ENCODE measurements at places on chromosomes 2 and 18.

- DNase-seq = no peak
Measured at GRCh38 chr18:75377926-75378325, 49.6 kb downstream of the SMIM21 start.

GRCh38 chr2:37671009-37671815, at the start of gene CDC42EP3:
CDC42EP3 (minus strand) TSS chr2:37671642; CDS start chr2:37646587, 25,055 bp downstream.
- peak; percentile 77 for DNase-seq

DNA sequence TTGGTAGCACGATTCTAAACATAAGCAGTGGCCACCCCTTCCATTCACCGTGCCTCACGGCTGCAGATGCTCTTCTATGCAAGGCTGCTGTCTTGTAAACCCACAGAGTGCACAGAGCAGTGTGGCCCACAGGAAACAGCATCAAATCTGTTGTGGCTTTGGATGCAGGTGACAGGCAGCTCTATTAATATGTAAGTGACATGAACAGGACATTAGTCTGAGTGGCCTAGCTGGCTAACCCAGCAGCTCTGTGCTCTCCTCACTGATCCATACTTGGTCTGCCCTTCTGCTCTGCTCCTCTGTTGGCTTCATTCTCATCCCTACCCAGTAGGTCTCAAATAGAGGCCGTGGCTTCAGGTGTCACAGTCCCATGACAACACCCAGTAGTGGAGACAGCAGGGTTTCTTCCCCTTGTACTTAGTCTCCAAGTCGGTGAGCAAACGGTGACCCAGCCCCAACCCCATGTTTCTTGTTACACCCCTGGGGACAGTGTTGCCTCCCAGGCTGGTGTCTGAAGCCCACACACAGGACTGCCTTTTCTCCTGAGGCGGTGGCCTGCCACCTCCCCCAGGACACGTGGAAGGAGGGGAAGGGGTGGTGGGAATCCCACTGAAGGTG, 5.8 kb downstream of the SH3RF3 start:
- no peak for DNase-seq

DNA sequence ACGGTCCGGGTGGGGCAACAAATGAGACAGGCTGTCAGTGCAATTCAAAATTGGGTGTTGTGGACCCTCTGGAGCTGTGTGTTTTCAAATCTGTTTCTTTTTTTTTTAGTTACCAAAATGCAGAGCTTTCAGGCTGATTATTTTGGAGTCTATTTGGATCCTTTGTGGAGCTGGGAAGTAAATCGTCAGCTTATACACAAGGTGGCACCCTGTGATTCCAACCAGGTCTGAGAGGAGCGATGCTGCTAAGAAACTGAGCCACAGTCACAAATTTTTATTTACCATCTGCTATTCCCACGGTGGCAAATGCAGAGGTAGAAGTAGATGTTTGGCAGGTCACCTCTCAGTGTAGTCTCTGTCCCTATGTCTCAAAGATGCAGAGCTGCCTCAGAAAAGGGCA, 3.8 kb upstream of the EPC2 start:
- DNase-seq = no peak

DNA sequence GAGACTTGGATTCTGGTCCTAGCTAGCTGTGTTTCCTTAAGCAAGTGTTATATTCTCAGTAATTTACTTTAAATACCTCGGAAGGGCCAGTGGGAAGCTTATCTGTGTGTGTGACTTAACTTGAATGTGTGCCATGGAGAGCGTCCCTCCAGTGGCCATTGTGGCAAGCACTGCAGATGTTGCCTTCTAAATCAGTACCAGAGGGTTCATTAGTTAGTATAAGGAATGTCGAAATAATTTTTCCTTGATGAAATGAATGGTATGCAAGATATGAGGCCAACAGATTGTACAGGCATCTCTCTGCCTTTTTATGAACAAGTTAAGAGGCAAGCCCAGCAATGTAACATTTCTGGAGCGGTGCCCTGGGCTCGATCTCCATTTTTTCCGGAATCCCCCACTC, 52.0 kb downstream of the FBXO36 start:
- DNase-seq = no peak

GRCh38 chr18:55522011-55522410, 66.0 kb downstream of the TCF4 start:
- no peak for DNase-seq

DNA sequence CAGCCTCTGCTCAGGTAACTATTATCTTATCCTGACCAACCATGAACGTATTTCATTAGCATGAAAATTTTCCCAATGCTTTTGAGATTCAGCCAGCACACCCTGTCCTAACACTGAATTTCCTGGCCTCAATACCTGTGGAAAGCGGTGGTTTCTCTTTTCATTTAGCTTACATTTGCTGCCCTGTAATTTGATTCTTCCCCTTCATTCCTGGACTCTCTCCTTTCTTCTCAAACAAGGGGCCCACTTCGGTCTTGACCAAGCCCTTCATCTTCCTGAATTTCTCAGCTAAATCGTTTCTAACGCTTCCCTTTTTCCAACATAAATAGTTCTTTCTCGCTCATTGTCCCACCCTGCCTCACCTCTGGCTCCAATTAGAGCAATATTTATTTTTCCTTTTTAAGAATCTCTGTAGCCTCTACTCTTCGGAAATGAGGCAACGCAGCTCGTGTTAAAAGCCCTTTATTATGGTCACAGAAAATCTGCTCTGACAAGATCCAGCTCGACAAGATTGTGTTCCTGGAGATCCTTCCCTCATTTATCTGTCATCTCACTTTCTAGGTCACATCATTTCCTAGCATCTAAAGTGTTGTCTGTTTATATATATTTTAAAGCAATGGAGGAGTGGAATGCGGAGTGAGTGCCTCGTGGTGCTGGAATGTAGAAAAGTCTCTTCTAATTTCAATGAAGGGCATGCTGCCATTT, 49.5 kb upstream of the BCL11A start:
- no peak for DNase-seq

DNA sequence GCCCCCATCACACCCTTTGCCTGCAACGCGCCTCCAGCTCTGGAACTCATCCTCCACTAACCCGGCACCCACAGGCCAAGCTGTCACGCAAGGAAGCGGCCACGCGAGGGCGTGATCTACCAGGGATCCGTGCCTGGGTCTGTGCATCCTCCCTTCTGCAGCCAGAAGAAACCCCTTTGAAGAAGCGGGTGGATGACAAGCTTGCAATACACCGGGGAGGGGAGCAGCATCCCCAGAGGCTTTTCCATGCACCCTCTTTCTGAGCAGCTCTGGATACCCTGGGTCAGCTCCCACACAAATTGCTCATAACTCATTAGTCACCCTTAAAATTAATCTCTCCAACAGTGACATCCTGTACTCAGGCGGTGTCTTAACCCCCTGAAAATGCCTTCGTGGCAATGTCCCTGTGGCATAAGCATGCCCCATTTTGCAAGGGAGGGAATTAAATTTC, 47.6 kb downstream of the PDCL3 start:
- peak; percentile 80 for DNase-seq

- no peak for DNase-seq
Measured at GRCh38 chr18:199214-199613, 40.9 kb downstream of the USP14 start.

DNA sequence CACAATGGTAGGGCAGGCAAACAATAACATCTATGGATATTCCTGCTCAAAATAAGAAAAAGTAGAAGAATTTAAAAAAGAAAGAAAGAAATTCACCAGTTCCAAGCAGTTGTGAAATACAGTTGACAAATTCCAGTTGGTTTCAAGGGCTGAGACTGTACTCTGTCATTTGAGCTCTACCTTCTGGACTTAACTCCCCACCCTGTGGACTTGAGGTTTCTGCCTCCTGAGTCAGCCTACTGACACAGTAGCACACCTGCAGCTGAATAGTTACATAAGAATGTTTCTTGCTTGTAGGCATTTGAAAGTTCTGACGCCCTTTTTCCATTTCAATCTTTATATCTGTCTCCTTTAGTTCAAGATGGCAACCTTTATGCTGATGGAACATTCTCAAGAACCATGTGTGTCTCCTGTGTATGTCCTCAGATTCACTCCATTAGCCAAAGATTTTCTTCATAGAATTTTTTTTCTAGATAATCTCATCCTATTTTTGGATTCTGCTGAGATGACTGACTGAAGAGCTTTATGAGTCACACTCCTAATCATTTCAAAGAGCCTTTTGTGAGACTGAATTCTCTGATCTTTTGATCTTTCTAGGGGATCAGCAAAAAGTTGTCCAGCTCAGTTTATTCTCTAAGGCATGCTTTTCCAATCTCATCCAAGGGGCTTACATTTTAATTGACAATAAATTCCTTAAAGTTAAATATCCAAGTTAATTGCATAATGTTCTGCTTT, 19.1 kb downstream of the NETO1 start:
- DNase-seq = no peak

DNA sequence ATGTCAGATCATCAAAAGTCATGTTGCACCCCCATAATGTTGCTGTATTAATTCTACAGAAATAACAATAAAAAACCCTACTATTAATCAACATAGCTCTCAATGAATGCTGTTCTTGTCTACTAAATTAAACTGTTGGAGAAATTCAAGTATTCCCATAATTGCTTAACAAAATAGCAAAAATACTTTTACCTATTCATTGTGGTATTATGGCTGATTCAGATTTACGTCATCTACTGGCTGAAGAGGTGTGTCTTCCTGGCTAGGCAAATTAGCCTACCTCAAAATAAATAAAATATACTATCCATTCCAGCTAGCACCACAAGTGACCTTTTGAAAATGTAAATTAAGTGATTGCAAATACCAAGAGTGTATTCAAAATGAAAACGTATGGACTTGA, 249.4 kb downstream of the MEIS1 start:
- DNase-seq = no peak

DNA sequence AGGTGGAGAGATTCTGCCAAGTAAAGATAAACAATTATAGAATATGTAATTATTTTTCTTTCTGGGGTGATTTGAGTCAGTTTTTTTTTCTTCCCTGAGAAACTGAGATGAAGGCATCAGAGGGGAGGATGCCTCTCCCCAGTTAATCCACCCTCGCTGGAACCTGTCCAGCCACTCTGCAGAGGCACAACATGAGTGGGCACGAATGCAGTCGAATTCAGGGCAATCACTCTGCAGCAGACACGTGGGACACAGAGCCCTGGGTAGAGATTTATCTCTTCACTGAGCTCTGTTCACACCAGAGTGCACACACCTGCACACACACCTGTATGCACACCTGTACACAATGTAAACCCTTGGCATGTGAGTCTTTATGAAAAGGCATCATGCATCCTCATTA, 154.2 kb downstream of the DCDC2C start:
- no peak for DNase-seq

DNA sequence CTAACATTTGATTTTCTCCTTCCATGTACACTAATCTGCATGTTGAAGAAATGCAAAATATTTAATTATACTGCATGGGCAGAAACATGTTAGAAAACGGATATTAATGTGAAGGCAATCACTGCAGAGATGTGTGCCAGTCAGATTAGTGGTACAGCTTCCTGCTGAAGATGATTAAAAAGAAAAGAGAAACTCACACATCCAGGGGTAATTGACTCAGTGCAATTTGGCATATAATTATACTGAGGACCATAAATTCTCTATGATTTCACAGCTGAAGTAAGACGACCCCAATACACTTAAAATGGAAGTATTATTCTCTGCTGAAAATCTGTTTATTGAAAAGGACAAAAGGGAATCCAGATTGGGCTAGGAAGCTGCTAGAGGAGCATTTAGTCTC, 243.4 kb downstream of the TGIF1 start:
- DNase-seq = no peak

- DNase-seq = no peak
Measured at GRCh38 chr18:49491534-49491856, 4.5 kb upstream of the C18orf32 start.

DNA sequence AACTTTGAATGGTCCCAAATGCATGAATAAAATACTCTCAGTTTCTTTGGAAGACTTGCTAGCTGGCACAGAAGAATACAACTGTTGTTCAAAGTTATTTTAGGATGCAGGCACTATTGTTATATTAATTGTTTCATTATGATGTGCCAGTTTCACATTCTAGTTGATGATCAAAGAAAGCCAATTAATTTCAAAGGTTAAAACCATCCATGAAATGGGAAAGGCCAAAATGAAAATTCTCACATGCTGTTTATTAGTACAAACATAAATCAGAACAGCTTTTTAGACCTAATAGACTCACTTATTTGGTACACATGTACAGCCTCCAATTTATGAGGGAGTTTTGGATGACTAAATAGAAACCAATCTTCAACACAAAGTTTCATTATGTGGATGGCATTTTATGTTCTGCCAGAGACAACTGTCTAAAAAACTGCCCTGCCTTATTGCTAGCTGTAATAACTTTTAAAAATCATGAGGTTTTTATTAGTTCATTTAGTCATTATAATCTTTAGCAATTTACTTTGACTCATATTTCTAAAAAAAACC, 42.2 kb downstream of the RFTN2 start:
- no peak for DNase-seq

- DNase-seq = no peak
Measured at GRCh38 chr2:205133544-205133943, 548.8 kb upstream of the NRP2 start.

DNA sequence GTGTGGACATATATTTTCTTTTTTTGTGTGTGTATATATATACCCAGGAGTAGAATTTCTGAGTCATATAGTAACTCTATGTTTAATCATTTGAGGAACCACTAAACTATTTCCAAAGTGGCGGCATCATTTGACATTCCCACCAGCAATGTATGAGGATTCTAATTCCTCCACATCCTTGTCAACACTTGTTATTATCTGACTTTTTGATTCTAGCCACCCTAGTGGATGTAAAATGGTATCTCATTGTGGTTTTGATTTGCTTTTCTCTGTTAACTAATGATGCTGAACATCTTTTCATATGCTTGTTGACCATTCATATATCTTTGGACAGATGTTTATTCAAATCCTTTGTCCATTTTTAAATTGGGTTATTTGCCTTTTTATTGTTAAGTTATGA, 120.3 kb downstream of the TGFA start:
- DNase-seq = no peak

GRCh38 chr18:55251254-55251971, 292.2 kb upstream of the CCDC68 start:
- DNase-seq = no peak

- DNase-seq = peak; percentile 48
Measured at GRCh38 chr2:98518101-98518500, 73.4 kb downstream of the INPP4A start.

GRCh38 chr2:18548621-18549020, 11.8 kb downstream of the RDH14 start:
- no peak for DNase-seq

GRCh38 chr2:38246105-38246504, 131.0 kb downstream of the ATL2 start:
- no peak for DNase-seq
